Activated naive CD4-positive, alpha-beta T cell (primary cell): ENCODE measurements at places on chromosomes 5 and 9.

GRCh38 chr9:122261469-122261881 lies 3.2 kb downstream of the RBM18 start:
- DNase-seq: no peak

GRCh38 chr5:170301149-170301548 lies 3.6 kb upstream of the LCP2 start:
- no peak for DNase-seq

DNA sequence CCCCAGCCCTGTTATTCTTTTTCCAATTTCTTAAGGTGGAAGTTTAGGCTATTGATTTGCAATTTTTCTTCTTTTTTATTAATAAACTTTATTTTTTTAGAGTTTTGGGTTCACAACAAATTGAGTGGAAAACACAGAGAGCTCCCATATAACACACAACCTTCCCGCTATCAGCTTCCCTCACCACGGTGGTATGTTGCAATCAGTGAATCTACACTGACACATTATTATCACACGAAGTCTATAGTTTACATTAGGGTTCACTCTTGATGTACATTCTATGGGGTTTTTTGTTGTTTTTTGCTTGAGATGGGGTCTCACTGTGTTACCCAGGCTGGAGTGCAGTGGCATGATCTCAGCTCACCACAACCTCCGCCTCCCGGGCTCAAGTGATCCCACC lies 4.8 kb upstream of the NFX1 start:
- no peak for DNase-seq

DNA sequence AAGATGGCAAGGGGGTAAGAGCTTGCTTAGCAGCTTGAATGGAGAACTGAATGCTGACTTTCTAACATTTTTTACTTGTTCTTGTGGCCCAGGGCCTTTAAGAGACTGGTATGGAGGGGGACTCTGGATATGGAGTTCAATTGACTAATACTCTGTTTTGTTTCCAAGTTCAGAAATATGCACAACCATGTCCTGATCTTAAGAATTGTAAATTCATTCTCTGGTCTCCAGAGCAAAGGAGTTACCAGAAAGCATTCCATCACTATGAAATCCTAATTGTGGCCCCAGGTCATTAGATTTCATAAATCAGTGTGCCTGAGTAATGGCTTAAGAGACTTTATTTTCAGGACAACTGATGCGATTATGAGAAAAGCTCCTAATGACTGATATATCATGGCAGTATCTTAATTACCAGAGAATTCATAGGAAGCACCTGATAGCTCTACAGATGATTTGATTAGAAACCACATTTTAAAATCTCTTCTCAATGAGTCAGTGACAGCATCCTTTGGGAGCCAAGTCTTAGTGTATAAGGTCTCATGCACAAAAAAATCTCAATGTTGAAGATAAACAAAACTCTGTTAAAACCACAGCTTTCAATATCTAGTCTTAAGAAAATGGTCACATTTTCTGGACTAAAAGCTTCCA lies 613.6 kb upstream of the KLF4 start:
- no peak for DNase-seq

DNA sequence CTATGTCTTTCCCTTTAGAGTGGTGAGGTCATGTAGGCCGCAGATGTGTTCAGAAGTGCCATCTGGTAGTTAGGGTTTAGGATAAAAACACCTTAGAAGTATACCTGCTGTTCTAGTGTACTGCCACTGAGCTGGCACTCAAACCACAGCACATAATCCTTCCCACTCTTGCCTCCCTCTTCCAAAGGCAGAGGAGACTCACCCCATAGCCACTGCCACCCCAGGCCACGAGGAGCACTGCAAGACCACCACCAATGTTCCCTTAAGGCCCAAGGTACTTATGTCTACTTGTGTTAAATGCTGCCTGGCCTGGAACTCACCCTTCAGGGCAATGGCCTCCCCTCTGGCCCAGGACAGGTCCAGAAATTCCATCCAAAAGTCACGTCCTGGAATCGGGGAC lies 379.5 kb upstream of the EDIL3 start:
- DNase-seq: no peak

DNA sequence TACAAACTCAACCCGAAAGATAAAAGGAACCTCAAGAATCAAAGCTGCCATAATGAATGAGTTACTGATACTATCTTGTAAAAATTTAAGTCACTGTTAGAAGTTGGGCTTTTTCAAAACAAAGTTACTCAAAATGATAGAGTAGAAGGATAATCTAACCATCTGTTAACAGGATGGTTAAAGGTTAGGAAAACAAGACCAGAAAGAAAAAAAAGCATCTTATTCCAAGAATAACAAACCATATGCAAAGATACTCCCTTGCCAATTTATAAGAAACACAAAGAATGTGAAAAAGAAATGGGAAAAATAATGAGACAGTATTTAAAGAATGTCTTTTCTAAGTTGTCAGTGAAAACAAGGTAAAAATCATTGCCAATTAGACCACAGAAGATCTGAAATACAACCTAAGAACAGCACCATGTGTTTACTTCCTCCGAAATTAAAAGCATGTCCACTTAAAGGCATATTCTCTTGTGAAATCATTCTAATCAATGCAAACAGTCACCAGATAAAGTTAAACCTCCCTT lies 51.2 kb downstream of the STRBP start:
- DNase-seq: no peak
